ENCODE measurements at places on chromosomes 1 and 21.

DNA sequence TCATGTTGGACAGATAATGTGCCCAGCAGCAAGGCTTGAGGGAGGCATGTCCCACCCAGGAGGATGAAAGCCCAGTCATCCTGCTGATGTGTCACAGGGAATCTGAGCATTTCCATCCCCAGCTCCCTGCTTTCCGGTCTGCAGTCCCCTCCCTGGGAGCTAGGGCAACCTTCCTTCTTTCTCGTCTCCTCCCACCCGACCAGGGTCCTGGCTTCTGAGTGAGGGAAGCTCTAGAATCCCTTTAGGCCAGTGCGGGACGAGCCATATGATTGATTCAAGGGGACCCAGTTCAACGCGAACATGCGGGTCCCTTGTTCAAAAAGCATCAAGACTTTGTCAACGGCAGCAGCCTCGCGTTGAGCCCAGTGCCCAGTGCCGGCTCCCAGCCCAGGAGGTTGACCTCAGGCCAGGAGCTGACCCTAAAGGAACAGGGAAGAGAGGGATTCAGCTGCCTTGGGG, 96.7 kb upstream of the TMPRSS2 start:
- DNase-seq: no peak

- DNase-seq: no peak
Measured at GRCh38 chr1:228142701-228143136, 2.6 kb downstream of the GUK1 start.

DNA sequence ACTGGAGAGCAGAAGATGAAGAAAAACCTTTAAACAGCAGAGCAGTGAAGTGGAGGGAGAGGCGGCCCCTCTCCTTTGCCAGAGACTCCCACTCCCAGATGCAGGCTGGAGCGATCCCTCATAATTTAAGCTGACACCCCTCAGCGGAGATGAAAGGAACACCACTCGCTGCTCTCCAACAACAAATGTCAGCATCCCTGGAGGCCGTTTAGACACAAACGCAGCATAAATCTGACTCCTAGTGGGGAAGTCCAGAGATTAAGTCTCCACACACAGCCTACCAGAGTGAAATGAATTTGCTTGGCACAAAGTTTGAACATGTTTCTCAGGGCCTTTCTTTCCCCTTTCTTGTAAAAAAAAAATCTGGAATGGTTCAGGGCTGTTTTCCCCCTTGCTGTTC, 137.8 kb downstream of the LMX1A start:
- no peak for DNase-seq

- no peak for DNase-seq
Measured at GRCh38 chr21:40829791-40830190, 17.2 kb downstream of the DSCAM start.

GRCh38 chr1:74463333-74463988, 49.0 kb downstream of the LRRC53 start:
- no peak for DNase-seq

GRCh38 chr1:164155347-164155746, 403.6 kb upstream of the PBX1 start:
- no peak for DNase-seq

GRCh38 chr1:58409336-58409735, 137.2 kb downstream of the OMA1 start:
- DNase-seq: no peak
